Stimulated activated CD8-positive, alpha-beta memory T cell treated with anti-CD3 and anti-CD28 coated beads, Interleukin-4, amount 100 ng/mL, for 1 hour (primary cell): ENCODE measurements at places on chromosomes 5 and 9.

DNA sequence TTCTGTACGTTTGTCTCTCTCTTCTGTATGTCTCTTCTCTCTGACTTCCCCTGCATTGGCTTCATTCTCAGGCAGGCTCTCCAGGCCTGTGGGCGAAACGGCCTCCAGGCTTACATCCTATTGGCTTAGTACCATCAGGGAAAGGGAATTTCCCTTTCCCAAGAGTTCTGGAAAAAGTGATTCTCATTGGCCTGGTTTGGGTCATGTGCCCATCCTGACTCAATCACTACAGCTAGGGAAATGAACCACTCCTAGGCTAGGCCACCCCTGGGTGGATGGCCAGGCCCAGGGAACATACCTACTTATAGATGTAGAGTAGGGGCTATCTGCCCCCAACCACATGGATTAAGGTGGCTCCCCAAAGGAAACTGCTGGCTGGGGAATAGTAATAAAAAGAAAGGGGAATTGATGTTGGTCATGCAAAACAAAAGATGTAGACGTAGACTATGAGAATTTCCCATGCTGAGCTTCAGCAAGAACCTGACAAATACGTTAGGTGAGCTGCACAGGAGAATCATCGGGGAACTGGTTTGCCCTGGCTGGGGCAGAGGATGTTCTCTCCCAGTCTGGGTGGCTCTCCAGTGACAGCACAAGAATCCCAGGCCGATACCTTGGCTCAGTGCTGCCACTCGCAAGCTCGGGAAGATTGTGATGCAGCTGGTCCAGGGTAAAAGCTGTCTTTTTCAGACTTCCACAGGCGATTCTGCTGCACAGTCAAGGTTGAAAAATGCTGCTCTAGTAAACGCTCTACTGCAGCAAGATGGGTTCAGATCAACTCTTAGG, 3.7 kb upstream of the EGR1 start:
- no peak for DNase-seq

GRCh38 chr5:2103940-2104339, 221.2 kb upstream of the IRX4 start:
- DNase-seq, result no peak

DNA sequence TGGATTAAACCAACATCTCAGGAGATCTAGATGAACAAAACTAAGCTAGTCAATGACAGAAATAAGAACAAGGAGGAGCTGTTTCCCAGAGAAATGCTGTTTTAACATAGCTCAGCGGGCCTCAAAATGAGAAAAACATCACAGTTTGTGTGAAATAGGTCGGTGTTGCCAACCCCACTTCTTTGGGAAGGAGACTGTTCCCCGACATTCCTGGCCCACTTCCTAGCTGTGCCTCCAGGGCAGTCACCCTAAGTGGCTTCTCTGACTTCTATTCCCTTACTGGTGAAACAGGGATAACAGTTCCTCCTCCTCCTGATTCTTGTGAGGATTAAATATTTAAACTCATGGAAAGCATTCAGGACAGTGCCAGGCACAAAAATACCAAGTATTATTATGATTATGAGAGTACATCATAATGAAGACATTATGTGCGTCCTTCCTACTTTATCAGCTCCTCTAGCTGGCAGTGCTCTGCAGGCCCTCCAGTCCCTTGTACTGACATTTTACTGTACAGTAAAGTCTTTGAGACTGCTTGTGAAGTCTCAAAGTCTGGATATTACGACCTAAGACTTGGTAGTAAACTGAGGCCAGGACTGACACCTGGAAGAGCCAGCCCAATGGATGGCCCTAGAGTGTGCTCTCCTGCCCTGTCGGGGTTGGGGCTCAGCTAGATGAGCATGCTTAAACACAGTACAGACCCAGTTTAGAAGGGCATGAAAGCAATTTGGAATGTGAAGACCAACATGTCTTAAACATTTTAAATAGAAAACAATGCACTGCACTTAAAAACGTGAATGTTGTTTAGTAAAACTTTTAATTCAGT, 7.3 kb downstream of the ISCA1 start:
- DNase-seq, result no peak

- DNase-seq, result no peak
These were observed 203.7 kb upstream of the MSX2 start for GRCh38 chr5:174520420-174521396.

GRCh38 chr5:175748650-175749049, 90.8 kb downstream of the HRH2 start:
- DNase-seq, result no peak
